ENCODE measurements at places on chromosomes 4 and X. TPM values are rescaled to one million over a fixed set of nuclear protein-coding genes. Genes with fewer than 3 reads are reported as not detected.

DNA sequence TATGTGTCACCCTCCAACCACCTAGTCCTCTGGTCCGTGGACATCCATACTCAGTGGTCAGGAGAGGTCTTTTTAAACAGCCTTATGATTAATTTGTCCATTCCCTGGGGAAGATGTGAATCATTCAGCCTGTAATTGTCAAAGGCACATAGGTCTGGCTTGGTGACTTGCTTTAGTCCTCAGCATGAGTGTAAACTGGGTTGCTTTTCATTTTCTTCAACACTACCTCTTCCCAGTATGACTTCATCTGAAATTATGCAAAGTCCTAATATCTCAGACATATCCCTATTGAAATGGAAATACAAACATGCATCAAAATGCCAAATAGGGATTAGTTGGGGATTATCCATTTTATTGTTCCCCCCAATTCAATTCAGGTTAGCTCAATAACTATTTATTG lies 208.3 kb upstream of the AMOT start:
- H3K27me3 ChIP-seq: no peaks in the 10 kb centered on the region
- DNase-seq: no peak
- no peak overlapping the region for H3K27ac ChIP-seq
- no peak overlapping the region for H3K4me3 ChIP-seq
- no peaks in the 10 kb centered on the region for H3K36me3 ChIP-seq

DNA sequence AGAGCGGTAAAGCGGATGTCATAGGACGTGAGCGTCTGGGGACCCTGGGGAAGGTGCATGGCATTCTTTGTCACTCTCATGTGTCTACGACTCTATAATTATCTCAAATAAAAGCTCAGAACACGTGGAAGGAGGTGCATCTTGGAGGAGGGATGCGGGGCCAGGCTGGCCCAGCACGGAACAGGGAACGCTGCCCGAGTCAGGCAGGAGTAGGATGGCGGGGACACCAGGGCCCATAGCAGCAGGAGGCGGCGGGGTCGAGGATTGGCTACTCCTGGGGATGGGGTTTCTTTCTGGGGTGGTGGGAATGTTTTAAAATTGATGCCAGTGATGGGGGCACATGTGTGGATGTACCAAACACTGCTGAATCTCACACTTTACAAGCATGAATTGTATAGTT lies 5.4 kb upstream of the HTRA3 start:
- no peak for DNase-seq
- no peak overlapping the region for H3K4me3 ChIP-seq

GRCh38 chr4:1058997-1059665 lies 47.7 kb downstream of the FGFRL1 start:
- no peak overlapping the region for H3K4me3 ChIP-seq
- H3K4me1 ChIP-seq: peaks cover 8% of the 10 kb centered on the region
- no peak for DNase-seq
- no peaks in the 10 kb centered on the region for H3K36me3 ChIP-seq

Gene EDNRA
- total RNA-seq: 2.5 TPM

Gene CABS1
- not detected for total RNA-seq

Gene DSPP
- not detected for total RNA-seq

All from WTC11 (cell line).